IgD-negative memory B cell (primary cell): ENCODE measurements at places on chromosomes 5 and 9. TPM values are rescaled to one million over a fixed set of nuclear protein-coding genes. Genes with fewer than 3 reads are reported as not detected.

The FABP6 gene
- polyA plus RNA-seq, result not detected

The NTRK2 gene
- not detected for polyA plus RNA-seq

The FAM81B gene
- not detected for polyA plus RNA-seq

The MYMK gene
- not detected for polyA plus RNA-seq

The C5orf63 gene
- 11.1 TPM for polyA plus RNA-seq

The SHOC1 gene
- not detected for polyA plus RNA-seq
